ENCODE measurements at places on chromosomes 1 and 21.

- no peak for DNase-seq
Measured at GRCh38 chr1:228650141-228650540, 85.1 kb upstream of the RHOU start.

DNA sequence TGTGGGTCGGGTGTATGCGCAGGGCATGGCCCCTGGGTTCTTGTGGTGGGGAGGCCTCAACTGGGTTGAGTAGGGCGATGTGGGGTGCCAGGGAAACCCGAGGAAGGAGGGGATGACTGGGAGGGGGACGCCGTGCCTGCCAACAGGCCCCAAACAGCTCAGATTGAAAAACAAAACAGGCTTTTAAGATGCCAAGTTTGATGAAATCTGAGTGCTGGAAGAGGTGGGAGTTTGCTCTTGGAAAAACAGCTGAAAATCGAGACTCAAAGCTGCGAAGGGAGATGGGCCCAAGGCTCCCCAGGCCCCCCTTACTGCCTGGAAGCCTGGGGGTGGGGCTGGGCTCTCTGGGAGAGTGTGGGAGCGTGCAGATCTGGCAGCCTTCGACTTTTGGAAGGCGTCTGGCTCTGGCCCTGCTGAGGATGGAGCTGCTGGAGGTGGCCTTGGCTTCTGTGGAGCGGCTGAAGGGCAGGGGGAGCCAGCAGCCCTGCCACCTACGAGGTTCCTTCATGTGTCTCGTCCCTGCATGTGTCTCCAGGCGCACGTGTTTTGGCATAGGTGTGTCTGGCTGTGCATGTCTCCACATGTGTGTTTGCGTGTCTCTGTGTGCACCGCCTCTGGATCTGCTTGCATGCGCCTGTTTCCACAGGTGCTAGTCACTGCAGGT is 33.3 kb downstream of the PTPRF start:
- DNase-seq, result peak; percentile 80

GRCh38 chr1:76302711-76303339 is 228.3 kb downstream of the ST6GALNAC3 start:
- DNase-seq, result no peak

- peak; percentile 3 for DNase-seq
Measured at GRCh38 chr1:34013958-34014737, 150.3 kb downstream of the HMGB4 start.

GRCh38 chr1:28176492-28177470 is at the start of gene PTAFR:
PTAFR (minus strand) TSS chr1:28176690; CDS start chr1:28151021, 25,669 bp downstream.
- DNase-seq, result no peak

DNA sequence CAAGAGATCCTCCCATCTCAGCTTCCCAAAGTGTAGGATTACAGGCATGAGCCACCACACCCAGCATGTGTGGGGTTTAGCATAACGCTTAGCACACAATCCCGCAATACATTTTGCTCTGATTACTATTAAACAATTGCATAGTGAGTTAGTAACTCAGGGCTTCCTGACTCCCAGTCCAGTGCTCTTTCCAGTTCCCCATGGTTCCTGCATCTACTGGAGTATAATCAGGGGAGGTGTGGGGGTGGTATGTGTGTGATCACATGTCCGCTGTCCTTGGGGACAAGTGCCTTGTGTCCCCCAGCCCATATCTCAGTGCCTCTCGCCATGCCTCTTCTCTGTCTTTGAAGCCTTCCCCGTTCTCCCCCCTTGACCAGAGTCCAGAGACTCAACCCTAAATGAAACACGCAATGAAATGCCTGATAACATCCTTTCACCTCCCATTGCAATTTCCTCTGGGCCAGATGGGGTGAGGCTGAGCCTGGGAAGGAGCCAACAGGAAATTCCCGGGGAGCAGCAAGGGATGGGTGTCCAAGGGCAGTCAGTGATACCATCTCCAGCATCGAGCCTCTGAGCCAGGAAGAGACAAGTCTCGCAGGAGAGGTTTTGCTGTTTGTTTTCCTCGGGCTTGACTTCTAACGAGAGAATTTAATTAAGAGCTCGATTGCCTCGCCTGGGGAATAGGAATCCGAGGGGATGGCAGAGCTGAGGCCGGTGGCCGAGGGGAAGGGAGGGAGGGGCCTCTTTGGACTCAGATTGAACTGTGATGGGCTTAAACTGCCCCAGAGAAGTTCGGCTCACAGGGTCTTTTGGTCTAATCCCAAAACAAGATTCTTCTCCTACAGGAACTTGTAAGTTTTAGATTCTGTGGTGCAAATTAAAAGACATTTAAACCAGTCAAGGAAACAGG is 7.7 kb upstream of the HTR1D start:
- no peak for DNase-seq

- DNase-seq, result peak; percentile 39
Measured at GRCh38 chr1:46527474-46528296, 23.8 kb downstream of the KNCN start.

DNA sequence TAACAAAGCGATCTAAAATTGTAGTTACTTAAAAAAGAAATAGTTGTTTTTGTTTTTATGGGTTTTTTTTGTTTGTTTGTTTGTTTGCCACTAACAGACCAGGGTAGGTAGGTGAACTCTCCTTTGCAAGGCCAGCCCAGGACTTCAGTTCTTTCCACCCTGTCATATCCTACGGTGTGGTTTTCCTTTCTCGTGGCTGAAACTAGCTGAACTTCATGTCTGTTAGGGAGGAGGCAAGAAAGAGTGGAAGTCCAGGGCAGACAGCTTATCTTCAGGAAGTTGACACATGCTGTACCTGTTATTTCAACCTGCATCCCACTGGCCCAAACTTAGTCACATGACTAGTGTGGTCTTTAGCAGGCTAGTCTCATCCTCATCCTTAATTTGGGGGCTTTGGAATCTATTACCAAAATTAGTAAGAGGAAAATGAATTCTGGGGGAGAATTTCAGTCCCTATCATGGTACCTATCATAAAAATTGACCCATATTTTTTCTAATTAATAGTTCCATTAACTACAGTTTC is 62.9 kb upstream of the LRRC7 start:
- no peak for DNase-seq

DNA sequence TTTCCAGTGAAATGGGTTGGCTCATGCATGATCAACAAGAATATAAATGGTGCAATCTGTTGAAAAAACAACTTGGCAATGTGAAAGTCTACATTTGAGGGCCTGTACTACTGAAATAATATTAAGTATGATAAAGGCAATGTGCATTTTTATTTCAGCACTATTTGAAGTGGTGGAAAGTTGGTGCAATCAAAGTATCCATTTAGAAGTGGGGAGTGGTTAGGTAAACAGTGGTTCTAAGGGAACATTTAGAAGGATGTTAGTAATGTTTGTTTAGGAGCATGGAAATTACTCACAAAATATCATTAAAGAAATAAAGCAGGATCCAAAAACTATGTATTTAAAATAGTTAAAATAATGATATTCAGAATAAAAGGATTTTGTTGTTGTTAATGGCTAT is 60.2 kb downstream of the CHRM3 start:
- DNase-seq, result no peak

GRCh38 chr1:63134501-63135173 is 187.7 kb upstream of the FOXD3 start:
- DNase-seq, result no peak

- no peak for DNase-seq
Measured at GRCh38 chr1:101124405-101124804, 98.8 kb upstream of the DPH5 start.

DNA sequence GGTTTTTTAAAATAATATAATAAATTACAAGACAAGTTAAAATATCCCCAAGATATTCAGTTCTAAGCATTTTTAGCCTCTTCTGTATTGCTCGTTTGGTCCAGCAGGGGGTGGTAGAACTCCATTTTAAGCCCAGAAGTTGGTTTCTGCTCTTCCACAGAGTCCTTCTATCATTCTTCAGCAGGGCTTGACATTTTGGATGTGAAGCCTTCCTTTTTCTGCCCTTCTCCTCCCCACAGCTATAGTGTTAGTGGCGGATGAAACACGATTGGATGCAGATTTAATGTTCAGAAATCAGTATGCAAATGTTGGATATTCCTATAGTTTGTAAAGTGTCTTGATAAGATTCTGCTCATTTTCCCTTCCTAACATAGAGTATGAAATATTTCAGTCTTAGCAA is 1.4 kb downstream of the NCAM2 start:
- DNase-seq, result no peak

DNA sequence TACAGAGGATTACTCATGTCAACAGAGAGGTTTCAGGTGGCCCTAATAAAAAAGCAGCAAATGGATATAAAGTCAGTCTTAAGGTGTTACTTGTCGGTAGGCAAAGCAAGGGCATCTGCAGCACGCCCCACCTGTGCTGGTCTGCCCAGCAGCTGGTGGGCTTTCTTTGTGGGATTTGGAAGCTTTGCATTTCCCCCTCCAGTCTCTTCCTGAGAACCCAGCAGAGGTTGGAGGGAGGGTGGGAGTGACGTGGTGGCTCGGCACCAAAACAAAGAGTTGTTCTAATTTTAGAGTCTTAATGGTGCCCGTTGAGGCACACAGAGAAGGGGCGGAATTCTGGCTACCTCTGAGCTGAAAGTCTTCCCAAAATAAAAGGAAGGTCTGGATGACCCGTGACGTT is 4.8 kb upstream of the PCBP3 start:
- no peak for DNase-seq

DNA sequence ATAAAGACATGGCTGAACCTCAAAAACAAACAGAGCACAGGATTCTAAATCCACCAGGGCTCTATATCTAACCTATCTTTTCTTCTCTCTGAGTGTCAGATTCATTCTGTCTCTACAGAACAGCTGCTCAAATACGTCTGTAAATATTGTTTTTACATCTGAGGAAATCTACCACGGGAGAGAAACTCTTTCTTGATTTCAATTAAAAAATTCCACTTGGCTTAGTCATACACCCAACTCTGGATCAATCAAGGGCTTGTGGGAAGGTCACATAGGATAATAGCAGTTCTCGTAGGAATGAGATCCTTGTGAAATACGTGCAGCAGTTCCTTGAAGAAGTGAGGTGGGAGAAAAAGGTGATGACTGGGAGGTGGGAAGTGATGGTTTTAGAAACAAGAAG is 1355.7 kb upstream of the ADGRL2 start:
- DNase-seq, result no peak

GRCh38 chr1:26994787-26995517 is 1.5 kb downstream of the TRNP1 start:
- no peak for DNase-seq

DNA sequence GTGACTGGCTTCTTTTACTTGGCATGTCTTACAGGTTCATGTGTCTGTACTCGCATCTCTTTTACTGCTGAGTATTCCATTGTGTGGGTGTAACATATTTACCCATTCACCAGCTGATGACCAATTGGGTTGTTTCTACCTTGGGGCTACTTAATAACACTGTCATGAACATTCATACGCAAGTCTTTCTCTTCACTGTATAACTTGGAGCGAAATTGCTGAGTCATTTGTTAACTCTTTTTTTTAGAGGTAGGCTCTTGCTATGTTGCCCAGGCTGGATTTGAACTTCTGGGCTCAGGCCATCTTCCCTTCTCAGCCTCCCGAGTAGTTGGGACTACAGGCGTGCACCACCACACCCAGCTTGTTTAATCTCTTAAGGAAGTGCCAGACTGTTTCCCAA is 6.5 kb downstream of the PYCR2 start:
- no peak for DNase-seq

DNA sequence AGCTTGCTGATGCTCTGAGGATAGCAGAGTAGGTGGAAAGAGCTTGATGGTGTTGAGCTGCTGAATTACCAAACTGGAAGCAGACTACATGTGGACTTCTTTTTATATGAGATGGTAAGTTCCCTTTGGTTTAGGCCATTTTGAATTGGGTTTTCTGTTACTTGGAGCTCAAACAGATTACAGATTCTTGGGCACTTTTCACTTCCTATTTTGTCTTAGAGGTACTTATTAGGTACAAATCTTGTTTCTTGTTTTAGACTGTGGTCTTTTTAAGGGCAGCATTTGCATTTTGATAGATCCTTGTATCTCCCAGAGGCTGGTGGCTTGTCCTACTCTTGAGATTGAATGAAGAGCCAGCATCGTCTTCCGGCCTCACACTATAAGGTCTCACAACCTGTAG is 70.2 kb downstream of the GADD45A start:
- DNase-seq, result no peak

DNA sequence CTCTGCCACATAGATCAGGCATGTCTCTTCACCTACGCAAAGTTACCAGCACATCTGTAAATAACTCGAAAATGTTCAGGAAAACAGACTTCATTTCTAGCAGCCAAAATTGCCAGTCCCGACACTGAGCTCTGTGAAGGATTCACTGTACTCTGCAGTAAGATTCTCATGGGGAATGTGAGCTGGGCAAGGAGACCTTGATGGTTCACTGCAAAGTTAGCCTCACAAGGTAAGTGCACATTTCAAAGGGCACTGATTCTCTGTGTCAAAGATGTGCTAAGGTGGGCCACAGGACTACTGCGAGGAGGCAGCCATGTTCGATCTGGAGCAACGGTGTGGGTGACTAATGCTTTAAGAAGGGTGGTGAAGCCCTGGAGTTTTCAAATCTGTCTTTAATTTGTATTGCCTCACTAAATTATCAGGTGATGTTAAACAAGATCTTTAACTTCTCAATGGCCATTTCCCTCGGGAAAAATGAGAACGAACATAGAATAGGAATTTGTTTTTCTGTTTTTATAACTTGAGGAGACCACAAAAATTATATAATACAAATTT is 25.2 kb downstream of the STPG1 start:
- no peak for DNase-seq

Measured in hypothalamus (tissue), 51 donors.